Substantia nigra (tissue), 51 donors: ENCODE measurements at places on chromosomes 6 and 20.

DNA sequence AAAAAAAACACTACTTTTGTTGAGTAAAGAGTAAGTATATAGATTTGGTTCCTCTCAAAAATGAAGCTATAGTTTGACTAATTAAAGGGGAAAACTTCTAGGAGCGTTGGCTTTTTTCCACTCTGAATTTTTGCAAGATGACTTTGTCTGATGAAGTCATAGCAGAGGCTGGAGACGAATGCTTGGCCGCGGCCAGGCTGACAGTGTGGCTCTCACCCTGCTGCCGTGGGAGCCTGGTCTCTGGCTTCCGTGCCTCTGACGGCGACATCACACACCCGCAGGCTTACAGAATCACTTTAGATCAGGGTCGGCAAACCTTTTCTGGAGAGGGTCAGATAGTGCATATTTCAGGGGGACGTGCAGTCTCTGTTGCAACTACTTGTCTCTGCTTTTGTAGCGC, 145.0 kb downstream of the PHACTR3 start:
- DNase-seq, result no peak

GRCh38 chr6:131597446-131597845, 24.4 kb downstream of the ARG1 start:
- no peak for DNase-seq

GRCh38 chr20:50712771-50713656, 18.4 kb upstream of the PARD6B start:
- no peak for DNase-seq

DNA sequence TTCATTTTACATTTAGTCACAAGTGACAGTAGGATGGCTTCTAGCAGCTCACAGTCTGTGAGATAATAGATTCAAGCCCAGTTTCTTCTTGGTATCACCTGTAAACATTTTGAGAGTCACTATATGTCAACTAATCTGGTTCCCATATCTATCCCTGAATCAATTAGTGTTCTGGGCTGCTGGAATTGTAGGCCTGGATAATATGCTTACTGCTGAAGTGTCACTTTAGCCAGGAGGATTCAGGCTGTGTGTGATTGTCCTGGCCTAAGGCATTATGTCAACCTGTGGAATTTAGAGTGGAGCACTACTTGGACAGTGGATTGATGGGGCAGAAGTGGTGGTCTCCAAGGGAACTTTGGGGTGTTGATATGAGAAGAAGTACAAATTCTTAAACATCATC, 1071.8 kb upstream of the CITED2 start:
- no peak for DNase-seq

DNA sequence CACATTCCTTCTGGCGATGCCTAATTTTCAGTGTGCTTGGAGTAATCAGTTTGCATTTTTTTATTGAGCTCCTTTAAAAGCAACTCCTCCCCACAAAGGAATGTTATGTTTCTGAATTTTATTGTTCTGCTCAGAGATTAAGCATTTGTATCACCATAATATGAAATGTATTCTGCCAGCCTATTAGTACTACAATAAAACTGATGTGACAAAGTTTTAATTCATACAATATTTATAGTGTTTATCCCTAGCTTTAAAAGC, 236.9 kb upstream of the ASCC3 start:
- DNase-seq, result no peak

DNA sequence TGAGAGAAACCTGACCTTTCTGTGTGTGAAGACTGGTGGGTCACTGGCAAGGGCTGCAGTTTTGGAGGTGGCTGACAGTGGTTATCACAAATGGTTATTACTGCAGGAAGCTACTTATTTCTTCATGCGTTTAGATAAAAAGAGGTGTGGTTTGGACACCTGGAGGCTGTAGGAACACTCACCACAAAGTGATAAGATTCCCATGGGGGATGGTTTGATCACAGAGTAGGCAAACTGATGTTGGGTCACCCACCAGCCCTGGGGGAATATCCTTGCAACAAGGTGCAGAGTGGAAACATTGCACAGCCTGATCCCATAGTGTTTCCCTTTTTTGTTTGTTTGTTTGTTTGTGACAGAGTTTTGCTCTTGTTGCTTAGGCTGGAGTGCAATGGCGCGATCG, 33.9 kb upstream of the RNGTT start:
- no peak for DNase-seq

GRCh38 chr20:41463567-41463966, 96.9 kb upstream of the EMILIN3 start:
- DNase-seq, result no peak

GRCh38 chr6:79377047-79377446, 142.6 kb upstream of the HMGN3 start:
- no peak for DNase-seq

DNA sequence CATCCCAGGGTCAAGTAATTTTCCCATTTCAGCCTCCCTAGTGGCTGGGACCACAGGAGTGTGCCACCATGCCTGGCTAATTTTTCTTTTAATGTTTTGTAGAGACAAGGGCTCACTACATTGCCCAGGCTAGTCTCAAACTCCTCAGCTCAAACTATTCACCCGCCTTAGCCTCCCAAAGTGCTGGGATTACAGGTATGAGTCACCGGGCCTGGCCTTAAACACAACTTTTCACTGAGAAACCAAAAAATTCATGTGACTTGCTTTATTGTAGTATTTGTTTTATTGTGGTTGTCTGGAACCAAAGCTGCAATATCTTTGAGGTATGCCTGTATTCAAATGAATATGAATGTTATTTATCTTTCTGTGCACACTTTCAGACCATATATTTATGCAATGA, 72.2 kb downstream of the RWDD2A start:
- DNase-seq, result no peak

GRCh38 chr6:146149770-146150169, 120.9 kb downstream of the GRM1 start:
- no peak for DNase-seq

DNA sequence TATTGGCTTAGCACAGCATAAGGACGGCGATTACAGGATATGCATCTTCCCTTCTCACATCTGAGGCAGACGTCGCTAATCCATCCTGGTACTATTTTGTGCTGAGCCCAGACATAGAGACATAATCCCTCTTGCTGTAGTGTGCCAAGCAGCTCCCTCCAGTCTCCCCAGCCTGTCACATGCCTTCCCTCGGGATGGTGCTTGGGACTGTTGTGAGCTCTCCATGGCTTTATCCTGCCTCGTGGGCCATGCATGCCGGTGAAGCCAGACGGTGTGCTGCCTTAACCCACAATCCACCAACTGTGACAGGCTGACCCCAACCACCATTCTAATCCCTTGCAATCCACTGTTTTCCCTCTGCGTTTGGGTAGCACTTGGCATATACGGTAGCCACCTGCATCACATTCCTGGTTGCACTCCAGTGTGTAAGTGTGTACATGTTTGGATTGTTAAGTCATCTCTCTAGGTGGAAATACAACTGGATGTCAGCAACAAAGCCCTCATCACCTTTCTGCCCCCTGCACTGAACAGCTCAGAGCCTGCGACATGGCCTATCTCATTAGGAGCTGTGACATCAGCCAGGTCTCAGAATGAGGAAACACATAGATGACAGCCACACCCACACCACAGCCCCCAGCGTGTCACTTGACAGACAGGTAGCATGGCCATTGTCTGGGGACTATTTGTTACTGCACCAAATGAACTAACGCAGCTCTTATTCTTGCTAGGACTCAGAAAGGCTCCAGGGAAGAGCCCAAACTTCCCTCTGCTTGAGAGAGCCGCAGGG, 374.8 kb upstream of the CDH4 start:
- no peak for DNase-seq

- no peak for DNase-seq
These were observed 5.5 kb downstream of the FOXQ1 start for GRCh38 chr6:1317302-1317815.

GRCh38 chr6:66788579-66788978, 1081.6 kb upstream of the EYS start:
- no peak for DNase-seq

- DNase-seq, result no peak
These were observed 52.7 kb upstream of the MYB start for GRCh38 chr6:135128268-135128914.

- DNase-seq, result no peak
These were observed 52.3 kb upstream of the BCLAF1 start for GRCh38 chr6:136341967-136342366.

DNA sequence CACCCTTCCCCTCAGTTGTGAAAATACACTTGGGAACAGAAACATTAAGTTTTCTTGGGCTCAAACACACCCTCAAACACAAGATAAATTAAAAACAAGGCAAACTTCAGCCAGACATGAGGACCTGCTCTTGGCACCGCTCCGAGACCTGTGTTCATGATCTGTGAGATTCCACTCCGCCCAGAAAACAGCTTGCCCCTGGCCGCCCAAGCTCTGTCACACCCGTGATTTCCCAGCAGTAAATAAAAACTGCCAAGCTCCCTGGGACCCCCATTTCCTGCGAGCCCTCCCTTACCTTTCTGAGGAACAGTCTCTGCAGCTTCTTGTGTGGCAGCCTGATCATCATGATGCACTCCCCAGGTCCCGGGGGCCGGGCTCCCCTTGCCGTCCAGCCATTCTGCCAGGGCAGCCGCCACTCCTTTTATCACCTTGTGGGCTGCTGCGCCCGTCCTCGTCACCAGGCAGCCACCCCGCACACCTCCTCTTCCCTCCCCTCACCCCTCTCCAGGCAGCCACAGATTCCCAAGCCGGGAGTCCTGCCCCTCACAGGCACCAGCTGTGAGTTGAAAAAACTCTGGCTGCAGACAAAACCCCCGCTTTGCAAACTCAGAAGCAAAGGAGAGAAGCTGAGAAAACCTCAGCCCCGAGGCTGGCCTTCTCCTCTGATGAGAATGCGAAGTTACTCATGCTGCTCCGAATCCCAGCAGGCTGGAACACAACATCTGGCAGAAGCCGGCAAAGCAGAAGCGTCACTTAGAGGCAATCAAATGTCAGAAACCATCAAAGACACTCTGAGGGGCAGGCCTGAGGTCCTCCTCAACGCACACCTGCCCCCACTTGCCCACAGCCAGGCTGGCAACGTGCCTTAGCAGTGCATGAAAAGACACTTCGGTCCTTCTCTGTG, 130.4 kb upstream of the RPS6KA2 start:
- DNase-seq, result no peak

DNA sequence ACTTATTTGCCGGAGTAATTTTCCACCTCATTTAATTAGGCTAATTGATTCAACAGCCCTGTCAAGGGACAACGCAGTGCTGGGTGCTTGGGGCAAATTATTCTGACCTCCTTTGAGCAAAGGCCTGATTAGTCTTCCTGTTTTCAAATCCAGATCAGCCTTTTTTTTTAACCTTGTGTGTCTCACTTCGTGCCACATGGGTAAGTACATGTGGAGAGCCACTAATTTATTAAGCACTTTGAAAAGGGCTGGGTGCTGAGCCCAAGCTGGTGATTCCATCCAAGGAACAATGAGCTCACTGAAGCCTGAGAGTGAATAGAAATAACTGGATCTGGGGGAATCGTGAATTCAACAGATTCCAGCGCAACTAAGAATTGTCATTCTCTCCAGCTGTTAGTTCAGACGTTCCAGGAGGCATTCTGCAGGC, 229.3 kb downstream of the CLIC5 start:
- DNase-seq, result no peak

GRCh38 chr6:38797391-38797790, 82.3 kb downstream of the DNAH8 start:
- no peak for DNase-seq

- no peak for DNase-seq
These were observed 100.4 kb downstream of the AFG1L start for GRCh38 chr6:108395297-108395696.

- DNase-seq, result no peak
These were observed 70.0 kb downstream of the GFOD1 start for GRCh38 chr6:13417431-13417830.

DNA sequence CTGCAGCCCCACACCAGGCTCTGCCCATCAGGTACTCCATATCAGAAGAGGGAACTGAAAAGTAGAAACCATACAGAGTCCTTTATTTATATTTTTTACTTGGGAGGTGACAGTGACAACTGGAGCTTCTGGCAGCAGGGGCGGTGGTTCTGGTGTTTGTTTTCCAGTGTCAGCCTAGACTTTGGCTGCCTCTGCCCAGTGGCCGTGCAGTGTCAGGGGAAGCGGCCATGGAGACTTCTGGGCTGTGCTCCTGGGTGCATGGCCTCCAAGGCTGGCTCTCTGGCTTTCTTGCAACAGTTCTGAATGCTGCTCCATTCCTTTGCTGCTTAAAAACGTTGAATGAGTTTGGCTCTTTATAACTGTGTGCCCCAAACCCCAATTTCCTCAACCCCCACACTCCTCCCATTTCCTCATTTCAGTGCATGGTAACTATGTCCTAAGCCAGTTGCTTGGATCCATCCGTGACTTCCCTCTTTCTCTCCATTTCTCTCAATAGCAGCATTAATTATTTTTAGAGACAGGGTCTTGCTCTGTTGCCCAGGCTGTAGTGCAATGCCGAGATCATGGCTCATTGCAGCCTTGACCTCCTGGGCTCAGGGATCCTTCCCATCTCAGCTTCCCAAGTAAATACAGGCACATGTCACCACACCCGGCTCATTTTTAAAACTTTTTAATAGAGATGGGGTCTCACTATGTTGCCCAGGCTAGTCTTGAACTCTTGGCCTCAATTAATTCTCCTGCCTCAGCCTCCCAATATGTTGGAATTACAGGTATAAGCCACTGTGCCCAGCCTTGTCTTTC, 141.1 kb upstream of the SGK1 start:
- no peak for DNase-seq

- no peak for DNase-seq
These were observed 13.1 kb downstream of the ZNF341 start for GRCh38 chr20:33744773-33745385.

DNA sequence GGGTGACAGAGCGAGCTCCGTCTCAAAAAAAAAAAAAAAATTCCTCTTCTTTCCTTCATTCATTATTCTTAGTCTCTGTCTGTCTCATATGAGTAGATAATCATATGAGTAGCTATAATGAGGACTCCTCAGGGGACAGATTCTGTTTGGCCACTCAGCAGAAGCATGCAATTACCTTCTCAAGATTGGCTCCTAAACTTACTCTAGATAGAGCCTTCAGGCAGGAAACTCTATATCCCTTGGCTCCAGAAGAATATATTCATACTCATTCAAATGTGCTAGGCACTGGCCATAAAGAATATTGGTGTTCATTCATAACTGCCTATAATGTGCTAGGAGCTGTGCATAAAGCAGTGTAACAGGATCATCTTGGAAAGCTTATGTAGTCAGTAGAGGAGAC, 2.2 kb upstream of the ACAT2 start:
- DNase-seq, result no peak
